Fibroblast of lung (primary cell): ENCODE measurements at places on chromosomes 6 and 20. TPM values are rescaled to one million over a fixed set of nuclear protein-coding genes. Genes with fewer than 3 reads are reported as not detected.
A peak's percentile ranks its signal among the peaks of the same experiment; 100 is the strongest.

HTR1E gene
- total RNA-seq = not detected in 2 replicates

HLA-DQB1 gene
- not detected in 2 replicates for total RNA-seq

PLA2G7 gene
- total RNA-seq = under 0.01 TPM in 1 of 2 replicates, not detected in the other

SLC22A7 gene
- not detected in 2 replicates for total RNA-seq

SLCO4A1 gene
- total RNA-seq = 0.26 and 0.50 TPM in 2 replicates

SLC22A16 gene
- total RNA-seq = under 0.01 TPM in 1 of 2 replicates, not detected in the other

DNA sequence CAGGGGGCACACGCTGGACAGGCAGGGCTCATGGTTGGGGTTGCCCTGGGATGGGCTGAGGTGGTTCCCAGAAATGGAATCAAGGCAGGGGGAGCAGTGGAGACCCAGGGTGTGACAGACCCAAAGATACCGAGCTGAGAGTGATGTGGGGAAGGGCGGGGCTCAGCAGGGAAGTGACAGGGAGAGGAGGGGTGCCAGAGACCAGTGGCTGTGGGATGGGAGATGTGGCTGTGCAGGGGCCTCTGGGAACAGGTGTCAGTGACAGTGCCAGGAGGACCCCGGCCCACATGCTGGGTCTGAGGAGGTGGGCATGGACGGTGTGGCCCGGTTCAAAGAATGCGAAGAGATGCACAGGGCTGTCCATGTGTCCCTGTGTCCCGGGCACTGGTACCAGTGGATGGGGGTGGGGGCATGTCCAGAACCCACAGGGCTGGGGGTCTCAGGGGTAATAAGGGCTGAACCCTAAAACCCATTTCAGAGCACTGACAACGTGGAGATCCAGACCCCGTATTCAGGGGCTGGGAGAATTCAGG is 1.0 kb downstream of the CABLES2 start:
- no peak for DNase-seq
- H3K4me1 ChIP-seq = peaks cover 11% of the 10 kb centered on the region
- peak overlapping the region; percentile 67 for H3K4me3 ChIP-seq
- no peaks in the 10 kb centered on the region for H3K36me3 ChIP-seq

- H3K36me3 ChIP-seq = no peaks in the 10 kb centered on the region
- H3K4me3 ChIP-seq = no peak overlapping the region
- peak; percentile 86 for DNase-seq
- no peak overlapping the region for H3K27ac ChIP-seq
Measured at GRCh38 chr6:112839525-112839961, 492.4 kb downstream of the RFPL4B start.

- H3K36me3 ChIP-seq = no peaks in the 10 kb centered on the region
- no peak overlapping the region for H3K4me3 ChIP-seq
- no peak for DNase-seq
- H3K4me1 ChIP-seq = no peaks in the 10 kb centered on the region
- no peak overlapping the region for H3K27ac ChIP-seq
Measured at GRCh38 chr6:169971081-169971861, 219.8 kb downstream of the ERMARD start.

DNA sequence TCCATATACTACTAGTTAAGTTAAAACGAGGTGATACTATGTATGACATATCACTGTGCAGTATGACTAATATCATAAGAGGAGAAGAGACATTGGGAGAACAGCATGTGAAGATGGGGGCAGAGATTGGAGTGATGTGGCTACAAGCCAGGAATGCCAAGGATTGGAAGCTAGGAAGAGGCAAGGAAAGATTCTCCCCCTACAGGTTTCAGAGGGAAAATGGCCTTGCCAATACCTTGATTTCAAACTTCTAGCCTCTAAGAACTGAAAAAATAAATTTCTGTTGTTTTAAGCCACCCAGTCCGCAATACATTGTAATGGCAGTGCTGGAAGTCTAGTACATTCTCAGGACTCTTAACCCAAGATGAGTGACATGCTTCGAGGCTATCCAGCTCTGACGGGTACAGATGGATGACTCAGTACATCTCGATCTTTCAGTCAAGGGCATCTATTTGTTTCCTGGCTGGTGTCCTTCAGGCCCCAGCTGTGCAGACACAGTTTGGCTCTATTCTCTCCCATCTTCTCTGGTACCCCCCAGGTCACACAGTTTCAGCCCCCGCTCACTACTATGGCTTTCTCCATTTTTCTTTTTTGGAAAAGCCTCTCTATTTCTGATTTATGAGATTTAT is 55.5 kb upstream of the THEMIS start:
- no peak overlapping the region for H3K4me3 ChIP-seq
- no peak for DNase-seq
- no peaks in the 10 kb centered on the region for H3K4me1 ChIP-seq
- H3K27ac ChIP-seq = no peak overlapping the region

- DNase-seq = no peak
- no peak overlapping the region for H3K4me3 ChIP-seq
- no peaks in the 10 kb centered on the region for H3K36me3 ChIP-seq
- peaks cover 13% of the 10 kb centered on the region for H3K4me1 ChIP-seq
Measured at GRCh38 chr6:80145509-80145908, 39.0 kb downstream of the BCKDHB start.

DNA sequence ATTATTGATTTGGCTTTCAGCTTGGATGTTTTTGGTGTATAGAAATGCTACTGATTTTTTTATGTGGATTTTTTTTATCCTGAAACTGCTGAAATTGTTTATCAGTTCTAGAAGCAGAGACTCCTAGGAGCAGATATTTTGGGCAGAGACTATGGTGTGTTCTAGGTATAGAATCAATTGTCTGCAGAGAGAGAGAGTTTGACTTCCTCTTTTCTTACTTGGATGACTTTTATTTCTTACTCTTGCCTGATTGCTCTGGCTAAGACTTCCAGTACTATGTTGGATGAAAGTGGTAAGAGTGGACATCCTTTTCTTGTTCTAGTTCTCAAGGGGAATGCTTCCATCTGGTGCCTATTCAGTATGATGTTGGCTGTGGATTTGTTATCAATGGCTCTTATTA is 370.6 kb downstream of the PHF3 start:
- no peak overlapping the region for H3K27ac ChIP-seq
- no peaks in the 10 kb centered on the region for H3K36me3 ChIP-seq
- no peaks in the 10 kb centered on the region for H3K27me3 ChIP-seq
- no peak for DNase-seq

- H3K36me3 ChIP-seq = no peaks in the 10 kb centered on the region
- H3K4me1 ChIP-seq = no peaks in the 10 kb centered on the region
- H3K4me3 ChIP-seq = no peak overlapping the region
- H3K27ac ChIP-seq = no peak overlapping the region
- no peaks in the 10 kb centered on the region for H3K27me3 ChIP-seq
Measured at GRCh38 chr6:6885521-6886170, 222.1 kb upstream of the RREB1 start.

DNA sequence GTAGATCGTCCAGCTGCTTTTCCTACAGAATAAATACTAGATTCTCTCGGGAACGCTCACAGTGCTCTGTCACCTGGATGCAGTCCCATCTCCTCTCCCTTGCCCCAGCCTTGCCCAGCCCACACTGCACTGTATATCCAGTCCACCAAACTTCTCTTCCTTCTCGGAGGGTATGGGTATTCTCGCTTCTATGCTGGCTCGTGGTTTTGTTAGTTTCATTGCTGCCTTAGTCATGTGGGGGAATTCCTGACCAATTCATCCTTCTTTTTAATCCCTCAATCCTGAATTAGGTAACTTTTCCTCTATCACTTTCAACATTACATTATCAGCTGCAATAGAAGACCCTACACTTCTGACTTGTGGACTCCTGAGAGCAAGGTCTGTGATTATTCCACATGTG is 252.4 kb downstream of the GMDS start:
- H3K27me3 ChIP-seq = no peaks in the 10 kb centered on the region
- no peak overlapping the region for H3K27ac ChIP-seq
- H3K4me3 ChIP-seq = no peak overlapping the region
- DNase-seq = peak; percentile 53

GRCh38 chr20:62554214-62554897 is 78.6 kb upstream of the GATA5 start:
- no peak overlapping the region for H3K27ac ChIP-seq
- H3K4me3 ChIP-seq = no peak overlapping the region
- peaks cover 39% of the 10 kb centered on the region for H3K27me3 ChIP-seq

- H3K36me3 ChIP-seq = no peaks in the 10 kb centered on the region
- H3K4me1 ChIP-seq = no peaks in the 10 kb centered on the region
- no peak for DNase-seq
- no peak overlapping the region for H3K27ac ChIP-seq
Measured at GRCh38 chr6:5855787-5856470, 150.8 kb downstream of the NRN1 start.

GRCh38 chr6:140070846-140071473 is 696.5 kb upstream of the CITED2 start:
- no peak overlapping the region for H3K4me3 ChIP-seq
- H3K4me1 ChIP-seq = peaks cover 22% of the 10 kb centered on the region
- peak; percentile 95 for DNase-seq
- H3K36me3 ChIP-seq = no peaks in the 10 kb centered on the region
- H3K27ac ChIP-seq = peak overlapping the region; percentile 65

DNA sequence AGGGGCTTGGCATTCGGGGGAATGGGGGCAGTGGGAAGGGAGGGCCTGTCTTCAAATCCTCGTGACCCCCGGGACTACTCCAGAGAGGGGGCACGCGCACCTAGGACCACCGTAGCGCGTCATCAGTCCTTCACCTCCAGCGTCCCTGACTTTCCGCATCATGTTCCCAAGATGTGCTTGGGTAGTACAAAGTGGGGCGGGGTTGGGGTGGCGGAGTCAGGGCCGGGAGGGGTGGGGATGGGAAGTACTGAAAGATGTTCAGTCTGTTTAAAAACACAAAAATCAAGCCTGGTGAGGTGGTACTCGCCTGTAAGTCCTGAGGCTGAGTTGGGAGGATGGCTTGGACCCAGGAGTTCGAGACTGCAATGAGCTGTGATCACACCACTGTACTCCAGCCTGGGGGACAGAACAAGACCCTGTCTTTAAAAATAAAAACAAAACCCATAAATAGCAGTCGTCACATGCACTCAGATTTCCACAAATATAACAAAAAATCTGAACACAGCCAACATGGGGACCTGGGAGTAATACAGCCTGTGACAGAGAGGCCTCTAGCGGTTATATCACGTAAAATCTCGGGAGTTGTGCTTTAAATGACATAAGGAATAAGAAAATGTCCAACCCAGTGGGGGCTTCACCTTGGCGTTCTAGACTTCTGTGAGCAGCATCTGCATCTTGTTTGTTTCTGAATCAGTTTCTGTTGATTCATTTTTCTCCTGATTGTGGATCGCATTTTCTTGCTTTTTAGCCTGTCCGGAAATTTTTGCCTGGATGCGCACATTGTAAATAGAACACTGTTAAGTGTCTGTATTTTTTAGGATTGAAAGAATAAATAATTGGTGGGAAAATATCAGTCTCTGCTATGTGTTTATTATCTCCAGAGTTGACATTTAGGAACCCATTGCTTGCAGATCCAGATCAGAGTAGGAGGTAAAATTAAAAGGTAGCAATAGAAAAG is 698 bp upstream of the LRP11 start:
- no peaks in the 10 kb centered on the region for H3K36me3 ChIP-seq
- peaks cover 15% of the 10 kb centered on the region for H3K4me1 ChIP-seq
- peak overlapping the region; percentile 76 for H3K4me3 ChIP-seq
- peak; percentile 84 for DNase-seq

GRCh38 chr6:3013486-3013885 is 13.8 kb downstream of the NQO2 start:
- H3K27ac ChIP-seq = no peak overlapping the region
- H3K27me3 ChIP-seq = no peaks in the 10 kb centered on the region
- no peak overlapping the region for H3K4me3 ChIP-seq
- peaks cover 9% of the 10 kb centered on the region for H3K36me3 ChIP-seq

DNA sequence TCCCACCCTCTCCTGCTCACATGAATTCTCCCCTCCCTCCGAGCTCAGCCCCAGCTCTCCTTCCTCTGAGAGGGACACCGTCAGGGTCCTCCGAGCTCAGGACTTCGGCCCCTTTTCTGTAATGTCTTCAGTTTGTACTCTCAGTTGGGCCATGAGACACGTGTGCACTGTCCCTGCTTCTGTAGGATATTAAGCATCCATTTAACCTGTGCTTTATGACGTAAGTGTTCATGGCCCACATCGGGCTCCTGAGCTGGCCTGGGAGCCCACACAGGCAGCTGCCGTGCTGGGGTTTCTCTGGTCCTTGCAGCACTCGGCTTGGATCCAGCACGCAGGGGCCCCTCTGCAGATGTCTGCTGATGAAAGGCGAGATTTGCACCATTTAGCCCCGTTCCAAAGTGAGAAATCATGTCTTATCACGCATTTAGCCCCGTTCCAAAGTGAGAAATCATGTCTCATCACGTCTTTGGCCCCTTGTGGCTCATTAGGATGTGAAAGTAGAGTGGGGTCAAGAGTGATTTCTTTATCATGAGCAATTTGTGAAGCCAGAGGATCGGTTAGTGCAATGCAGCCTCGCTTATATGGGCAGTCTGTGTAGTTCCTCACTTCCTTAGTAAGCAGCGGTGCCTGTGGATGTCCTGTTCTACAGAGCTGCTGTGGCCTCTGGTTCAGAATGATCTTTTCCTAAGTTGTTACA is 25.3 kb downstream of the DUSP22 start:
- no peak overlapping the region for H3K4me3 ChIP-seq
- H3K27me3 ChIP-seq = no peaks in the 10 kb centered on the region
- no peak overlapping the region for H3K27ac ChIP-seq
- DNase-seq = no peak

GRCh38 chr6:85983032-85983659 is 340.5 kb upstream of the SYNCRIP start:
- H3K36me3 ChIP-seq = no peaks in the 10 kb centered on the region
- DNase-seq = no peak
- no peak overlapping the region for H3K27ac ChIP-seq
- no peaks in the 10 kb centered on the region for H3K4me1 ChIP-seq

- H3K27ac ChIP-seq = no peak overlapping the region
- no peak for DNase-seq
- no peaks in the 10 kb centered on the region for H3K27me3 ChIP-seq
- peaks cover 18% of the 10 kb centered on the region for H3K4me1 ChIP-seq
Measured at GRCh38 chr6:32151181-32151862, 417 bp downstream of the PRRT1 start.

- H3K36me3 ChIP-seq = no peaks in the 10 kb centered on the region
- H3K27me3 ChIP-seq = no peaks in the 10 kb centered on the region
- no peak overlapping the region for H3K4me3 ChIP-seq
- DNase-seq = no peak
Measured at GRCh38 chr20:19094959-19095541, 117.4 kb upstream of the SLC24A3 start.
